ENCODE measurements at places on chromosomes 6 and 20.

DNA sequence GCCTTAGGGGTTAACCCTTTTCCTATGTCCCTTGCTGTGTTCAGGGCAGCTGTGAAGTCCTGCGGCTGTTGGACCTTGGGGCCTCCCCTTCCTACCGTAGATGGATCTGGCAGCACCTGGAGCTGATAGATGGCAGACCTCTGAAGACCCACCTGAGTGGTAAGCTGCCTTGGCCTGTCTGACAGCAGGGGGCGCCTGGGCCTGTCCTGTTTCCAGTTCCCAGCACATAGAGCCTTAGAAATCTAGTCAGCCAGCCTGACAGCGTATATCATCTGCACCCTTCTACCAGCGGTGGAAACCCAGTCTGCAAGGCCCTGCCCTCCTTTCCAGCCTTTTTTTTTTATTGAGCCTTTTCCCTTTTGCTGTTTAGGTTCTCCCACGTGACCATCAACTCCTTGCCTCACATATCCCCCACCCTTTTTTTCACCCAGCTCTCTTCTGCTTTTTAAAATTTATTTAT is 26.6 kb downstream of the CNBD2 start:
- DNase-seq = peak; percentile 80

GRCh38 chr6:105993341-105994117 is 92.6 kb upstream of the PRDM1 start:
- no peak for DNase-seq

- no peak for DNase-seq
Measured at GRCh38 chr6:108806171-108806570, 42.1 kb upstream of the ARMC2 start.

DNA sequence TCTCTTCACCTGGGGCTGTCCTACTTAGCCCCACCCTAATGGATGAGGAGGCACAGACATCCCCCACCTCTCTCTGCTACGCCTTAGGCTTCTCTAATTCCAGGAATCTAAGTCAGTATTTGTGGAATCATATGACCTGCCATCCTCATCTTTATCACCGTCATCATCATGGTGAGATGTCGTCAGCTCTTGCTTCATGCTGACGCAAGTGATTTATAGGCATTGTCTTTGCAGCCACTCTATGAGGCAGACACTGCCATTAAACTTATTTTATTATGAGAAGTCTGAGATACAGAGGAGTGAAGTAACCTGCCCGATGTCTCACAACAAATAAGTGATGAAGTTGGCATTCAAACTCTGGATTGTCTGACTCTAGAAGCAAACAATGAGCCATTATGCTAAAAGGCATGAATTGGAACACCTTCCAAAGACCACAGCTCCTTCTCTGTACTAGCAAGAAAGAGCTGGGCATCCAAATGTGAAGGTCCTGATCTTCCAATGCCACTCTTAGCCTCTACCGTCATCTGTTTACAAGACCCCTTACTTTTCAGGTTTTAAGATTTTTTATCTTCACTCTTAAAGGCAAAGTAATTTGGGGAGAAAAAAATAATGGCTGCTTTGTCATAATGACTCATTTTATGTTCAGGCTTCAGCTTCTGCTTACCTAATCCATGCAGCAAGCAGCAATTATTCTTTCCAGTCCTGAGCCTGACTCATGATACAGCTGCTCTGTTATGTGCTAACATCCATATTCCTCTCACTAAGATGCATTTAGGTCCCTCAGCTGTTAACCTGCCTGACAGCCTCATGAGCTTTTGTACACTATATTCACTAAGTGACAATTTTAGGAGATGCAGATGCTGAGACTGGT is 113.7 kb upstream of the BCLAF1 start:
- DNase-seq = no peak

- DNase-seq = no peak
Measured at GRCh38 chr6:149513915-149514314, 29.1 kb upstream of the ZC3H12D start.

GRCh38 chr6:170025935-170026750 is 264.7 kb downstream of the DLL1 start:
- no peak for DNase-seq

- no peak for DNase-seq
Measured at GRCh38 chr6:166262743-166263515, 45.3 kb downstream of the PRR18 start.

GRCh38 chr6:137341681-137342195 is 122.6 kb upstream of the IFNGR1 start:
- DNase-seq = peak; percentile 24

DNA sequence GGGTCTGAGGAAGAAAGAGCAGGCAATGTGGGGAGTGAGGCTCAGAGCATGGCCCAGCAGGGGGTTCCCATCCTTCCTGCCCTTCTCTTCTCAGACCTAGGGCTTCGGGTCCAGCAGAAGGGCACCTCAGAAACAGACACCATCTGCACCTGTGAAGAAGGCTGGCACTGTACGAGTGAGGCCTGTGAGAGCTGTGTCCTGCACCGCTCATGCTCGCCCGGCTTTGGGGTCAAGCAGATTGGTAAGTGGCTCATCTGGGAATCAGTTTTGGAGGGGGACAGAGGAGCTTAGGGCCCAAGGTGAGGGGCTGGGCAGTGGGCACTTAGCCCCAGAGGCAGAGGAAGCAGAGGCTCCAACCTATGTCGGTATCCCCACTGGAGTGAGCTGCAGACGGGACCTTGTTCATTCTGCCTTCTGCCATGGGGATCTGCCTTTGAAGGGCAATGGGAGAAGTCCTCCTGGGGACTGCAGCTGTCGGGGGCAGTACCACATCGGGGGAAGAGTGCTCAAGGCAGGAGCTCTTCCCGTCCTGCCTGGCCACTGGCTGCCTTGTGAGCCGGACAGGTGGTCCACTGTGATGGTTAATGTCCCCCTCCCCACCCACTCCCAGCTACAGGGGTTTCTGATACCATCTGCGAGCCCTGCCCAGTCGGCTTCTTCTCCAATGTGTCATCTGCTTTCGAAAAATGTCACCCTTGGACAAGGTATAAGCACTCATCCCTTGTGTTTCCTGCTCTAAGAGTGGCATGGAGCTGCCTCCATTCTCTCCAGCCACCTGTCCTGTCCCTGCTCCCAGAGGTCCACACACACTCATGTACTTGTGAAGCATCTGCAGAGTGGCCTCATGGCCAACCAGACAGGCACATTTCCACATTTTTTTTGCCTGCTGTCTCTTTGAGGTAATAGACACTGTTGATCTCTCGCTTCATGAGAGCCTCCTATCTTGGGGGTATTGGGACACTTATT is 4.7 kb downstream of the CD40 start:
- DNase-seq = no peak

GRCh38 chr6:35569011-35569461 is 56.3 kb upstream of the TULP1 start:
- DNase-seq = peak; percentile 4

GRCh38 chr6:167311286-167311685 is 13.6 kb upstream of the TTLL2 start:
- no peak for DNase-seq

GRCh38 chr6:133756078-133756695 is 132.7 kb upstream of the TCF21 start:
- DNase-seq = no peak

- no peak for DNase-seq
Measured at GRCh38 chr6:106967936-106968555, 6.5 kb downstream of the CD24 start.

GRCh38 chr6:20167601-20168000 is 44.7 kb downstream of the MBOAT1 start:
- DNase-seq = no peak

- no peak for DNase-seq
Measured at GRCh38 chr6:50381099-50381415, 331.3 kb upstream of the DEFB112 start.

DNA sequence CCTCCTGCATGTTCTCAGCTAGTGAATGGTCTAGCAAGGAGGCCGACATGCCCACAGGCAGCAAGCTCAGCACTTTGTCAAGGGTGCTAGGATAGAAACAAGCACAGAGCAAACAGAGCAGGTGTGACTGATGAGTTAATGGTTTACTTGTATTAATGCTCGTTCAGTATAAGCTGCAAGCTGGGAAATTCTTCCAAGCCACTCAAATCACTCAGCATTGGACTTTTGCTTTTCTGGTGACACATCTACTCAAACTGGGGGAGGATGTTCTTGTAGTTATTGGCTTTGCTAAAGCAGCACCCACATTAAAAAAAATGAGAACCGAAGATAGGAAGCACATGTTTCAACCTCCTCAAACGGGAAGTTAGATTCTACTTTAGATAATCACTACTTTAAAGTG is 43.1 kb upstream of the NEDD9 start:
- no peak for DNase-seq

GRCh38 chr6:150696190-150696589 is 96.5 kb downstream of the PLEKHG1 start:
- DNase-seq = no peak

- no peak for DNase-seq
Measured at GRCh38 chr6:74863968-74864367, 341.9 kb downstream of the COL12A1 start.

- DNase-seq = no peak
Measured at GRCh38 chr6:2810092-2810671, 31.5 kb downstream of the SERPINB1 start.

GRCh38 chr6:28081486-28081751 is 1.1 kb downstream of the ZNF165 start:
- peak; percentile 2 for DNase-seq

DNA sequence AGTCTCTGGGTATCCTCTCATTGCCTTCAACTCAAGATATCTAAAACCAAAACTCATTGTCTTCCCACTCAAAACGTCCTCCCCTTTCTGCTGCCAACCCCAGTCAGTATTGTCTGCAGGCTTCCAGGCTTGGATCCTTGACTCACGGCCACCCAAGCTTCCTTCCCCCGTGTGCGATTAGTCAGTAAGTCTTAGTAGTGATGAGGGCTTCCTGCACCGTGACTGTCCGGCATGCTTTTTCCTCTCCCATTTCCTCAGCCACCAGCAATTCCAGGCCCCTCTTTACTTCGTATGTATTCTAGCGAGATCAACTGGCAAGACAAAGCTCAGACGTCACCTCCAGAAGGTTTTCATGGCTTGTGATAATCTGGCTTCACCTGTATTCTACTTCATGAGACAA is 88.6 kb upstream of the DUSP22 start:
- no peak for DNase-seq

All from stimulated activated CD4-positive, alpha-beta T cell treated with anti-CD3 and anti-CD28 coated beads, Interleukin-4, amount 100 ng/mL, for 4 hours (primary cell).